Neural crest cell (in vitro differentiated cells): ENCODE measurements at places on chromosomes 1 and 21.
A peak's percentile ranks its signal among the peaks of the same experiment; 100 is the strongest.

DNA sequence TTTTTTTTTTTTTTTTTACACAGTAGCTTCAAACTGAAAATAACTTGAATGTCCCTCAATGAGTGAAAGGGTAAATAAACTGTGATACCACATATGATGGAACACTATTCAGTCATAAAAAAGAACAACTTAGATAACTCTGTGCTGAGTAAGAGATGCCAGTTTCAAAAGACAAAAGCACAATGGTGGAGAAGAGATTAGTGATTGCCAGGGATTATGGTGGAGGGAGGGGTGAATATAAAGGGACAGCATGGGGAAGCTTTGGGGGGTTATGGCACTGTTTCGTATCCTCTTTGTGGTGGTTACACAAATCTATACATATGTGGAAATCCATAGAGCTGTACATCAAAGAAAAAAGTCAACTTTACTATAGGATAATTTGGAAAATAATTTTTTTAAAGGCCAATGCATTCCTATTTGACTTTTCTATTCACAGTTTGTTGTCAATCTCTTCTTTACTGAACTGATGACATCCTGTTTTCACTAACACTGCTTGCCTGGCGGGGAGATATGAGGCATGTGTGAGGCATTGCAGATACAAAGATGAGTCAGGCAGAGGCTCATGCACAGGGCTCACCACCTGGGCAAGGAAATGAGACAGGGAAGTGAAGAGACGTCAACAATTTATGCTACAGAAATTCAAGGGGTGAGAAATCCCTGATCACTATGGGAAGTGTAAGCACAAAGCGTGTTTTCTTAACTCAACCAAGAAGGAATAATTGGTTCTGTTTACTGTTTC is 302.7 kb downstream of the DUSP10 start:
- no peak for DNase-seq

DNA sequence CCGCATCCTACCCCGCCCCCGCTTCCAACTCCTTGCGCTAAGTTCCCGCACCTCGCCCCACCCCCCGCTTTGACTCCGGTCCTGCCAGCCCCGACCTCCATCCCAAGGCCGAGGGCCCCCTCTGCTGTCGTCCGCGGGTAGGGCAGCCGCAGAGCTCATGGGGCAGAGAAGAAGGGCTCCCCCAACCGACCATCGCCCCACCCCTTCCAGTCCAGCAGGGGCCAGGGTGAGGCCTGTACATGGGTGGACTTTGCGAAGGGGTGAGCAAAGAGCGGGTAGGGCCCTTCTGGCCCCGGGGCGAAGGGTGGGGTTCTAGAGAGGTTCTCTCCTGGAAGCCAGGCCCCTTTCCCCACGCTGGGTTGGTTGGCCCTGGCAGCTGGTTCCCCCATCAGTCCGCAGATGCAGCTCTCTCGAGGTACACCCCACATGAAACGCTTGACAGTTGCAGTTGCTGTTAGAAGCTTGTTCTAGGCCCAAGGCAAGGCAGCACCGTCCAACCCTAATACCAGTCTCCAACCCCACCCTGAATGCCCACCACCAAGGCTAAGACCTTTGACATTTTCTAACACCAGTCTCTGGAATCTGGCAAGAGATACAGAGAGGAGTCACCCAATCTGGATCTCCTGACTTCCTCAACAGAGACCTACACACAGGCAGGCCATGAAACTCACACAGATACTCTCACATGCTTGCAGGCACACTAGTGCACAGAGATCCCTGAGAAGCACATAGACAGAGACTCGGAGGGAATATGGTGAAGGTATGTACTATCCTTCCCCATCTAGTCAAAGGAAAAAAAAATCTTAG is 25.3 kb upstream of the ADGRB2 start:
- DNase-seq = peak; percentile 100

GRCh38 chr1:32201011-32201855 is 838 bp downstream of the CCDC28B start:
- peak; percentile 39 for DNase-seq

DNA sequence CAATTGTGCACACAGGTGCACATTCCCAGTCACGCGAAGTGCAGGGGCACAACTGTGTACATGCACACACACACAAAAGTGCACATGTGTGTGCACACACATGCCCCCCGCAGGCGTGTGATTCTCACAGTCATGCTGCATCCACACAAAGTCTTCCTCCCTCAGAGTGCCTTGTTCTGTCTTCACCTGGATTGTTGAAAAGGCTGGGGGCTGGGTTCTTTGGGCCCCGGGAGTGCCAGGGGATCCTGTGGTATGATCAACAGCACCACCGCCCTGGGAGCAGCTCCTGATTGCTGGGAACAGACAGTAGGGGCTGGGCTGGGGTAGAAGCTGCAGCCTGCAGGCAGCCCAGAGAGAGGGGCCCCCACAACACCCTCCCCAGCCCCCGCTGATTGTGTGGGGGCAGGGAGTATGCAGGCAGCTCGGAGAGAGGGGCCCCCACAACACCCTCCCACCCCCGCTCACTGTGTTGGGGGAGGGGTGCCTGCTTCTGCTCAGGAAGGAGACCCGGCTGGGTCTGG is 3.4 kb downstream of the COL18A1 start:
- DNase-seq = no peak

DNA sequence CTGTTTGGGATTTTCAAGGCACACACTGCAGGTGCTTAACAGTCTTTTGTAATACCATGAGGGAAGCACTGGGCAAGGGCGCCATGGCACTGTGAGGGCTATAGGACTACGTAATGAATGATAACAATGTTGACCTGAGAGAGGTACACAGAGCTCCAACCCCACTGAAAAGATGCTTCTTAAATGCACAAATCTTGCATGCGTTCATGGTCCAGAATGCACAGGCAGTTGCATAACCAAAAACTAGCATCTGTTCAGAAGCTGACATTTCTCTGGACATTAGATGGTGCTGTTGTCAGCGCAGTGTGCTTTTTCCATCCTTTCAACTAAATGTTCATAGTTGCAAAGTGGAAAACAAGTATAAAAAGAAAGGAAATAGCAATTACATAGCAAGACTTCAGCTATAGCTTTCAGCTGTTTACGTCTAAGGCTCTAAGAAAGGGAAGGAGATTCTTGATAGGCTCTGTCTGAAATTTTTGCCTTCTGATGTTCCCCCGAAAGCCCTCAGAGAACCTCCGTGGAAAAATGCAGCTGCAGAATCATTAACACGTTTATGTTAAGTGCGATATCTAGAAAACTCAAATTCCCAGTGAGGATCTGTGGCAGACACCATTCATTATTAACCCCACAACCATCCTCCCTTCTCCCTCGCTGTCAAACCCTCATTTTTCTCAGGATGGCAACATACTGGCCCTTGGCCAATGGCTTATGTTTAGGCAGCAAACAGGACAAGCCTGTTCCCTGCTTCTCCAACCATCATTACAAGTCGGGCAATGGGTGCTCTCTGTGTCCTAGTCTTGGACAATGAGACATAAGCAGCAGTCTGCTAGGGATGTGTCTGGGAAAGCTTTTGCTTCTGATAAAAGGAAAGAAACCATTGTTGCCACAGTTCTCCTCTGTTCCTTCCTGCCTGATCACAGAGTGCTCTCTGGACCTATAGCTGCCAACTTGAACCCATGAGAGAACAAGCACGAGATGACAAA is 8.2 kb upstream of the TARBP1 start:
- no peak for DNase-seq

DNA sequence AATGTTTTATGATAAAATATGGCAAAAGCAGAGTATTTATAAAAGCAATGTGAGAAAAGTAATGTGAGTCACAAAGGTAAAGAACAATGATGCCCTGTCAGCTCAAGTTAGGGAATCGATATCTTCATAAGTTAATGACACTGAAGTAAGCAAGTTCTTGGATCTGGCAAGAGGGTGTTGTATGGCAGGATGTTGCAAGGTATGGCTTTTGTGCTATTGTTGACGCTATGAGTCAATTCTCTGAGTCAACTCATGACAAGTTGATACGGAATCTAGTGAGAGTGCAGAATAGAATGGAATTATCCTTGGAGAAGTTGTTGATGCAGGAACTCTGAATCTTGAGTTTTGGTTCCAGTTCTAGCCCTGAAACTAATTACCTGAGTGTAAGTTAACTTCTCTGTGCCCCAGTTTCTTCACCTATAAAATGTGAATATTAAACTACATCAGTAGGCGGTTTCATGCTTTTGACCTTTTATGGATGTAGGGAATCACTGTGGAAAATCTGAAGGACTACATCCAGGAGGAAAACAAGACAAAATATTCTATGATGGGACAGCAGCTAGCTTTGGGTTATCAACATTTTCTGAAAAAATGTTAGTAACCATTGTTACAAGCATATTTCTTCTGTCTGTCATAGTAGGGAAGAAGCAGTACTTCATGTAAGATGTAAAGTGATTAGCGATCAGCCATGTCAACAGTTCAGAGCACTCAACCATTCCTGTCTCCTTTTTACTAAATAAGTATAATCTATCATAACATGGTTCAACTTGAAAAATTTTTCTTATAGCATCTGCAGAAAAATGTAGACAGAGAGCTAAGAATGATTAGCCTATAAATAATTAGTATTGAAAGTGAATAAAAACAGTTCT is 96.9 kb downstream of the ATP6V1G3 start:
- no peak for DNase-seq

- no peak for DNase-seq
Observed at GRCh38 chr1:189616893-189617292, 860.8 kb downstream of the BRINP3 start.

DNA sequence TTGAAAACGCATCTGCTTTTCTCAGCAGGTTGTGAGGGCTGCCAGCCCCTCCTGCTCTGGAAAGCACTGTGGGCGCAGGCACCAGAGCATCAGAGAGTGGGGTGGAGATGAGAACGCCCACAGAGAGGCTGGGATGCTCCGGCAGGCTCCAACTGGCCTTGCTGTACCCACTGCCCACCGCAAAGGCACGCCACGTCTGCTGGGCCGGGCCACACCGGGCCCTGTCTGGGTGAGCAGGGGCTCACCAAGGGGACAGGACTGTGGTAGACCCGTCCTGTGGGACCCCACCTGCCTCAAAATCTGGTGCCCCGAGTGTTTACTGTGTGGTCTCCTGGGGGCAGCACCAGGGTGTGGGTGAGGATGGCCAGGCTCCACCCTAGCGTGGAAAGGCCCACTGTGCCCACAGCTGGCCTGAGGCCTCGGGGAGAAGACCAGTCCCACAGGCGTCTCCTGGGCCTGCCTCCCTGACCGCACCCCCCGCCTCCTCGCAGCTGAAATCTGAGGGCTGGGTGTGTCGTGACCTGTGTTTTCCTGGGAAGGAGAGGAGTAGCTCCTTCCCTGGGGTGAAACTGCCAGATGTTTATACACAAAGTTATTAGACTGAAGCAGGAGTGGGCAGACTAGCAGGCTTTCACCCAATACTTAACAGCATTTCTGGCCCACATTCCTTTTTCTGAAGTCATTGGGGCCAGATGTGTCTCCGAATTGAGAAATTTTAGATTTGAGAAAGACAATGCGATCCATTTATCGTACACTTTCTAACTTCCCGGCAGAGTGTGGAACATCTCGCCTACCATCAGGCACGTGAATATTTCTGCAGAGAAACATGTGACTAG is 53.8 kb downstream of the STUM start:
- DNase-seq = no peak

DNA sequence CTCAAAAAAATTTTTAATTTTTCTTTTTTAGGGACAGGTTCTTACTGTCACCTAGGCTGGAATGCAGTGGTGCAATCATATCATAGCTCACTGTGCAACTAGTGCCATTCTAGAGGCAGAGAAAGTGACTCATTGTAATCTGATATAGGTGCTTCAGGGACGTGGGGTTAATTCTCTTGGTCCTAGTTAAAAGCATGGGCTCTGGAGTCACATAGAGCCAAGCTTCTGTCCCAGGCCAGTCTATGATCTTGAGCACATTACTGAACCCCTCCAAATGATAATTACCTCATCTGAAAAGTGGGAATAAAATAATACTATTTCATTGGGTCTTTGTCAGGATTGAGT is 1.1 kb upstream of the ADIPOR1 start:
- DNase-seq = no peak

- no peak for DNase-seq
Observed at GRCh38 chr1:204802401-204803175, 68.1 kb upstream of the NFASC start.

DNA sequence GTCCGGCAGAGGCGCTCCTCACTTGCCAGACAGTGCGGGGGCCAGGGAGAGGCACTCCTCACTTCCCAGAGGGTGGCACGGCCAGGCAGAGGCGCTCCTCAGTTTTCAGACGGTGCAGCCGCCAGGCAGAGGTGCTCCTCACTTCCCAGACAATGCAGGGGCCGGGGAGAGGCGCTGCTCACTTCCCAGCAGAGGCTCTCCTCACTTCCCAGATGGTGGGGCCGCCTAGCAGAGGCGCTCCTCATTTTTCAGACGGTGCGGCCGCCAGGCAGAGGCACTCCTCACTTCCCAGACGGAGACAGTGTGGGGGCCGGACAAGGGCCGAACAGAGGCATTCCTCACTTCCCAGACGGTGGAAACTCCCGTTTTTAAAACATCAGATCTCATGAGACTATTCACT is 238.4 kb upstream of the CACYBP start:
- no peak for DNase-seq

GRCh38 chr1:171221665-171222591 is 26.4 kb upstream of the FMO1 start:
- no peak for DNase-seq

DNA sequence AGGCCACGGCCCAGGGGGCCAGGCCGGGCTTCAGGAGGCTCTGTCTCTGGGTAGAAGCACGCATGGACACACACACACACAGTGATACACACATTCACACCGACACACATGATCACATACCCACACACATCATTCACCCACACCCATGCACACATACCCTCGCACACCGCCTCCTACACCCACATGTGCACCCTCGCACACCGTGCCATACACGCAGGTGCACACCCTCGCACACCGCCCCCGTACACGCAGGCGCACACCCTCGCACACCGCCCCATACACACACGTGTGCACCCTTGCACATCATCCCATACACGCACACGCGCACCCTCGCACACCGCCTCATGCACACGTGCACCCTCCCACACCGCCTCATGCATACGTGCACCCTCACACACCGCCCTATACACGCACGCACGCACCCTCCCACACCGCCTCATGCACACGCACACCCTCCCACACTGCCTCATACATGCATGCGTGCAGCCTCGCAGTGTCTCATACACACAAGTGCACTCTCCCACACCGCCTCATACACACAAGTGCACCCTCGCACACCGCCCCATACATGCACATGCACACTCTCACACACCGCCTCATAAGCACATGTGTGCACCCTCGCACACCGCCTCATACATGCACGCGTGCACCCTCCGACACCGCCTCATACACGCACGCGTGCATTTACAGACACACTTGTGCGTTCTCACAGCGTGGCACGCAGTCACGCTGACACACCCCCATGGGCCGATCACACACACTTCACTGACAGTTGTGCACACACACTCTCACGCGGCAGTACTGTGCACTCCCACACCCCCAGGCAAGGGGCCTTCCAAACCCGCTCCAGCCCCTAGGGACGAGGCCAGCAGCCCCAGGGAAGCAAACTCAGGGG is 128.1 kb downstream of the SIK1 start:
- no peak for DNase-seq

- DNase-seq = peak; percentile 57
Observed at GRCh38 chr1:27519331-27520258, 29.6 kb upstream of the WASF2 start.
